ENCODE measurements at places on chromosomes 6 and 20.

GRCh38 chr6:46932526-46933319 is 11.0 kb upstream of the ADGRF5 start:
- no peak for DNase-seq

DNA sequence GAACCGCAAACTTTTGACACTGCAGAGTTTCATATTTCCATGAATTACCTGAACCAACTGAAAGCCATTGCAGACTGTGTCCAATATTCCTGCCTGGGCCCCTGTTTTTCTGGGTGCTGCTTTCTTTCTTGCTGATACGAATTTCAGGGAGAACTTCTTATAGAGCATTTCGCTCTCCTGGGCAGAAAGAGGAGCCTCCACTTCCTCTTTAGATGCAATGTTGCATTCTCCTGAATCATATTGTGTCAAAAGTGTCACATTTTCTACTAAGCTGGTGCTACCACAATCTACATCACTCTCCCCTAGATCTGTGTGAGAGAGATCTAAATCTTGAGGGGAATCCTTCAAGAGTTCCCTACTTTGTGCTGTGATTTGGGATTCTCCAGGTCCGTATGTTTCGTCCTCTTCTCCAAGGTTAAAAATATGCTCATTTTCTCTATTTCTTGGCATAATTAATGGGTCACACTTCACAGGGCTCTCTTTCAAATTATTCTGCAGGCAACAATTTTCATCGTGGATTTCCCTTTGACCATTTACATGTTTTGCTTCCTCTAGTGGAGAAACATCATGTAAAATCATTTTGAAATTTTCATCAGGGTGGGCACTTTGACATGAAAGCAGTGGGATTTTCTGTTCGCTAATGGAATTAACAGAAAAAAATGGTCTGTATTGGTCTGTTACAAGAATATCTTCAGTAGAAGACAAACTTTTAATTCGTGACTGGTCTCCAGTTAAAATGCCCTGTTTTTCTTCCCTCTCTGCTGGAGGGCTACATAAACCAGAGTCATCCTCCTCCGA is 102.3 kb downstream of the DST start:
- no peak for DNase-seq

DNA sequence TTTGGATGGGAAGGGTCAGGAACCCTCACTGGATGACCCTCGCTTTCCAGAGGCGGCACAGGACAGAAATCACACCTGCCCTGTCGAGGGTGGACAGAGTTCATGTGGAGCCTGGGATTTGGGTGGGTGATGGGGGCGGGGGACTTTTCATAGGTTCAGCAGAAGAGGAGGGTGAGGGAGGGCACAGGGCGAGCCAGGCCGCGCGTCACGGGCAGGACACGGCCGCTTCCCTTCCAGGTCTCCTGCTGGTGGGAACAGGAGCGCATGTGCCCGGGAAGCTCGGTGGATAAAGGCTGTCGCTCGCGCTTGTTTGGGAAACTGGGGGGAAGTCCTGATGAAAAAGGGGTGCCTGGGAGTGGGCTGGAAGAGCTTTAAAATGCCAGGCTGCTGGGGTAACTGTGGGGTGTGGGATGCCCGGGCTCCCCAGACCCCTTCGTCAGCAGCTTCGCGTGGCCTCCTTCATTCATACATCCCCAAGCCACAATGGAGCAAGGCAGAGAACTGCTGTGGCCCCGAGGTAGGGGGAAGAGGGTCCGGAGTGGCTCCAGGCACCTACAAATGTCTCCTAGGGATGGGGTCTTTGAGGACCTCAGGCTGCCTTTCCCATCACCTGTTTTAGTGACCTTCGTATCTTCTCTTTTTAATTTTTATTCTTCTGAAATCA is 102.2 kb downstream of the DACT2 start:
- DNase-seq = no peak

- no peak for DNase-seq
Measured at GRCh38 chr6:132354517-132355167, 46.6 kb downstream of the MOXD1 start.

DNA sequence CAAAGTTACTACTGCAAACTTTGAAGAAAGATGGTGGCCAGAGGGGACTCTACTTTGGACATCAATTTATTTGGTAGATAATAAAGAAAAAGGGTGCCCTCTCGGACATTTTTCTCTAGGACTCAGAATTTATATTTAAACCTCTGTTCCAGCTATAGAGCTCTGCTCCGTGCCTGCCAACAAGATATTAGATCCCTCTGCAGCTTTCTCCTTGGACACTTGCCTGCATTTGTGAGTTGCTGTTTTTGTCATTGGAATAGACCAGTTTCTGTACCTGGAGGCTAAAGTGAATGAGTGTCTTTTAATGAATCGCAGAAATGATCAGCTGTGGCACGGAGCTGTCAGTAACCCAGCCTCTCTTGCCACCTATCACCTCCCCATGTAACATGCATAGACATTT is 253.5 kb downstream of the NRN1 start:
- no peak for DNase-seq

- no peak for DNase-seq
Measured at GRCh38 chr20:61521687-61522420, 269.8 kb downstream of the CDH4 start.

DNA sequence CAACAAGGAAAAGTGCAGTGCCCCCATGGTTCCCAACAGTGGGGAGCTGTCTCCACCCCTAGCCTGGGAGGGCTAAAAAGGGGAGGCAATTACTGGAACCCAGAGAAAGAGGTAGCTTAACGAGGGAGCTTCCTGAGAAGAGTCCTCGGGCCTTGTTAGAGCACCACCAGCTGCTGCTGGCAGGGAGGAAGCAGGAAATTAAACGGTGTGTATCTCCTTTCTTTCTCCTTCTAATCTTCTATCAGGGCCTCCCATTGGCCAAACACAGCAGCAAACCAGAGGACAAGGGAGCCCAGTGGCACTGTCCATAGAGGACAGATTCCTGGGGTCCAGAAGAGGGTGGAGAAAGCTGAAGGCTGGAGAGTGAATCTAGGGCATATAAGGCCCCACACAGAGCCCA is 7.6 kb upstream of the BTN2A2 start:
- no peak for DNase-seq

DNA sequence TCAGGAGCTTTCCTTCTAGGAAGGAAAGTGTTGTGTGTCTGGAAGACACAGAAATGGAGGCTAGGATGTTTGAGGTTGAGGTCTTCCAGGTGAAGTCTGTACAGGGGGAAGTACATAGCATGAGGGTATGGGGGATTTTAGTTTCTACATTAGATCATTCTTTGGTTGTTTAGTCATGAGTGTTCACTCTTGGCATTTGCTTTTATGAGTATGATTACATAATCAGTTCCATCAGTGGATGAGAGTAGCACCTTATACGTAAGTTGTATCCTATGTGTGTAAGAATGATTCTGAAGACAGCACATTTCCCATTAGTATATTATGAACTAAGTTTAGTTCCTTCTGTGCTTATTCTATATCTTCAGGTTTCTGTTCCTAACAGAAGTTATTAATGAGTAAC is 1.9 kb downstream of the CDYL start:
- no peak for DNase-seq

GRCh38 chr20:21118782-21119181 is 7.1 kb upstream of the KIZ start:
- DNase-seq = no peak

DNA sequence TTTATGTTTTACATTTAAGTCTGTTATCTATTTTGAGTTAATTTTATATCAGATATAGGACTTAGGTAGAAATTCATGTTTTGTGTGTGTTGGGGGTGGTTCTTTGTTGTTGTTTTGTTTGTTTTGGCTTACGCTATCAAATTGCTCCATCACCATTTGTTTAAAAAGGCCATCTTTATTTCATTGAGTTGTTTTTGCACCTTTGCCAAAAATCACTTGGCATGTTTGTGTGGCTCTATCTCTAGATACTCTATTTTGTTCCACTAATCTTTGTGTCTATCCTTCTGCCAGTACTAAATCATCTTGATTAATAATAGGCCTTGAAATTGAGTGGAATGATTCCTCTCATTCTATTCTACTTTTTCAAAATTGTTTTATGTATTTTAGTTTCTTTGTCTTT is 7.4 kb downstream of the CYP39A1 start:
- no peak for DNase-seq

DNA sequence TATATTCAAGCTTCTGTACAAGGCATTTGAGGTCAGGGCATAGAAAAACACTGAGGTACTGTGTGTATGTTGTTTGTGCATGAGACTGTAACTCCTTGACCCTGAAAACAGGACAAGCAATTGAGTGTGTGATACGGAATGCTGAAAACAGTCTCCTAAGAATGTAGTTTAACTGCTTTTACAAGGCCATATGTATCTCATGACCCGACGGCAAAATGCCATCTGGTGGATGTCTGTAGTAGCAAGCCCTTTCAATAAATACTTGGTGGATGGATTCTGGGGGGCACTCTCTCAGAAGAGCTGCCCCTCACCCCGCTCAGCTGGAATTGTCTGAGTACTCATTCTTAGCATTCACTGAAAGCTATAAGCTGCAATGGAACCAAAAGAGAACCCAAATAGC is 69.3 kb upstream of the EYS start:
- no peak for DNase-seq
